ENCODE measurements at places on chromosomes 13 and 19.

GRCh38 chr19:18464646-18465045, 26.7 kb upstream of the ISYNA1 start:
- no peak for DNase-seq

DNA sequence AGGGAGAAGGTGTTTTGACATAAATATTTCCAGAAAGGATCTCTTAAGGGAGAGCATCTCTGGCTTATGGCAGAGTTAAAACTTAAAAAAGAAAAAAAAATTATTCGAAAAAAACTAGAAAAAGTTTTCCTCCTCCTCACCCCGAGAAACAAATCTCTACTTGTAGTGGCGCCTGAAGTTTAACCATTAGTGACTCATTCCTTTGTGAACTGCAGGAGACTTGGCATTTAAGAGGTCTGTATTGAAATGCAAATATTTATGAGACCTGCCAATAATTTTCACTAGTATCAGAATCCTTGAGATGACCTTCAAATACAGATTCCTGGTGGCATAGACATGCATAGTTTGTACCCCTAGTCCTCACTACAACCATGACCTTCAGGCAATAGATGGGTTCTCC, 64.9 kb upstream of the MED4 start:
- DNase-seq, result no peak

- no peak for DNase-seq
These were observed at the start of gene TMEM86B for GRCh38 chr19:55228403-55229031. TSS of gene TMEM86B (minus strand) at chr19:55228763. CDS start at chr19:55228741, 22 bp downstream.

DNA sequence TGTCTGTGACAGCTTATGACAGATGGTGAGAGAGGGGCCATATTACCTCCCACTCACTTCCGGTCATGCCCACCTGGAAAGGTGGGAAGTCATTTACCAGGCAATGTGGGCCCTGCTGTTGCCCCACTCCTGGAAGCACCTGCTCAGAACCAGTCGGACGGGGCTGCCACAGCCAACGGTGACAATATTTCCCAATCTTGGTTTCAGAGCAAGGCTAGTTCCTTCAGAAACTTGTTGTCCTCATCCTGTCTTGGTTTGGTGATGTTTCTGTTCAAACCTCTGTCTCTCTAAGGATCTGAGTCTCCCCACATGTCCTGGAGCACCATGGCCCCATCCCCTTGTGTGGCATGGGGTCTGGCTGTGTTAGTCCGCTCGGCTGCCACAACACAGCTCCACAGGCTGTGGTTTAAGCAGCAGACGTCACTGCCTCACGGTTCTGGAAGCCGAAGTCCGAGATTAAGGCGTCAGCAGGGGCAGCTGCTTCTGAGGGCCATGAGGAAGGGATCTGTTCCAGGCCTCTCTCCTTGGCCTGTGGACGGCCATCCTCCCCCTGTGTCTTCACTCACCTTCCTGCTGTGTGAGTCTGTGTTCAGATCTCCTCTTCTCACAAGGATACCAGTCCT, 31.5 kb upstream of the SLC15A1 start:
- no peak for DNase-seq

- no peak for DNase-seq
These were observed 31.1 kb downstream of the NFIC start for GRCh38 chr19:3397266-3398022.

GRCh38 chr13:51856998-51857397, 4.8 kb upstream of the CCDC70 start:
- no peak for DNase-seq

DNA sequence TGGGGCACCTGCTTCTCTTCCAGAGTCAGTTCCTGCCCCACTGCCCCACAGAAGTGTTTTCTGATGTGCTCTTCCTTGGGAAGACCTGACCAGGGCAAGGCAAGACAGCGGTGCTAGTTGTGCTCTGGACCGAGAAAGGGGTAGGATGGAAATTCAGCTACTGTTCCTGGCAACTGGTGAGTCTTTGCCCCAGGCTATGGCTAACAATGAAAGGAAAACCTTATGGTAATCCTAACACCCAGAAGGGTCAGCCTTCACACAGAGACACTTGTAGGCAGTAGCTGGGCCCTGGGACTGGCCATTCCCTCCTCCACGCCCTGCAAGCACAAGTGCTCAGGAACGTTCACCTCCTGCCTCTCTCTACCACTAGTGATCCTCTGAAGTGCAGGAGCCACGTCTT, 9.6 kb upstream of the CYSLTR2 start:
- no peak for DNase-seq

GRCh38 chr13:21218351-21219035, 42.0 kb downstream of the MRPL57 start:
- DNase-seq, result no peak

DNA sequence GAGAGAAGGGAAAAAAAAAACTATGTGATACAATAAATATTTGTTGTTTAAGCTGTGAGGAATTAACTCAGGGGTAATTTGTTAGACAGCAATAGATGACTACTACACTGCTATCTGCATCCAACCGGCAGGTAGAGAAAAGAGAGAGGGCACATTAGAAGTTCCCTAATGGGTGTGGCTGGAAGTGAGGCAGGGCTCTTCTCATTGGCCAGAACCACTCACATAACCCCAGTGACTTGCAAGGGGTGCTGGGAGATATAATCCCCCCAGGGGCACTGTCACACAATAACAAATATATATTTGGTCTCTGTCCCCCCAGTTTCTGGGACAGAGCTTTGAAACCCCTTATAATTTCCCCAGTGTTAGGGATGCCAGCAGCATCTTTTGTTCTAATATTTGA, 24.3 kb downstream of the FGF21 start:
- no peak for DNase-seq

DNA sequence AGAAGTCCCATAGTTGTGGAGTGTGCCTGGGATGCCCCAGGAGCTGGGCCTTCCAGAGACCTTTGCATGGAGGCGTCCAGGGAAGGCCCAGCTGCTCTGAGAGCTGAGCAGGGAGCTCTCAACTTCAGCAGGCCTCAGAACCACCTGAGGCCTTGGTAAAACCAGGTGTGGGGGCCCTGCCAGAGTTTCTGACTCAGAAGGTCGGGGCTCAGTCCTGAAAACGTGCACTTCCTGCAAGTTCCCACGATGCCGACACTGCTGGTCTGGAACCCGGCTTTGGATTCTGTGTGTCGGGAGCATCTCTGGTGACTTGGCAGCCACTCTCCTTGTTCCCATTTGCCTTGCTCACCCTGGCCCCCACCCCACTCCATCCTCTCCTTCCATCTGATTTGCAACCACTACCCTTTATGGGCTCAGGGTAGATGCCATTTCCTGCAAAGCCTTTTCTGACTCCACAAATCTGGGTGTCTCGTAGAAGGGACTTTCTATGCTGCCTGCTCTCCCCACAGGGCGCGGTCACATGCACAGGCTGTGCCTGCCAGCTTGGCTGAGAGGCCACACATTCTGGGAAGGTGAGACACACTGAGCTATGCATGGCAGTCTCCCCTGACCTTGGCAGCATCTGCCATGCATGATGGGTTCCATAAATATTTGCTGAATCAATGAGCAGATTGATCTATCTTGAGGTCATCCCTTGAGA, 244.7 kb downstream of the COL4A1 start:
- DNase-seq, result no peak

- no peak for DNase-seq
These were observed 530.7 kb upstream of the SLITRK1 start for GRCh38 chr13:84413016-84413415.

DNA sequence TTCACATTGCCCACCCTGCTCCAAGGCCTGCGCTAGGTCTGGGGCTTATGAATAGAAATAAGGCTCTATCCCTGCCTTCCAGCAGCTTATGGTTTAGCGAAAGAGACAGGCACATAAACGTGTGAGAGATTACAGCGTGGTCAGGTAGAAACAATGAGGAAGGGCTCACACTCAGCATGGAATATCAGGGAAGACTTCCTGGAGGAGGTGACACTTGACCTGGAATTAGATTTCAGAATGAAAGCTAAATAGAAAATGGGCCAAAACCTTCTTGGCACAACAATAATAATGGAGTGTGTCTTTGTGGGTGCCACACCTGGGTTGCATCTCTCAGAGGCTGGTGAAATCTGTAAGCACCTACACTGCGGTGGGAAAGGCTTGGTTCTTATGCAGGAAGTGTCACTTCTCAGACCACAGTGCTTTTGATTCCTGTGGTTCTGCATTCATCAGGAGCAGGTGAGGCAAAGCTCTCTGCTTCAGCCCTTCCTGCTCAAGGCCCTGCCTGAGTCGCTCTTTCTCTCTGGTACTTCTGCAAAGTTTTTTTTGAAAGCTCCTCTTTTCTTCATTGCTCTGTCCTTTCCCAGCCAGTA, 430.3 kb downstream of the ZNF536 start:
- no peak for DNase-seq

DNA sequence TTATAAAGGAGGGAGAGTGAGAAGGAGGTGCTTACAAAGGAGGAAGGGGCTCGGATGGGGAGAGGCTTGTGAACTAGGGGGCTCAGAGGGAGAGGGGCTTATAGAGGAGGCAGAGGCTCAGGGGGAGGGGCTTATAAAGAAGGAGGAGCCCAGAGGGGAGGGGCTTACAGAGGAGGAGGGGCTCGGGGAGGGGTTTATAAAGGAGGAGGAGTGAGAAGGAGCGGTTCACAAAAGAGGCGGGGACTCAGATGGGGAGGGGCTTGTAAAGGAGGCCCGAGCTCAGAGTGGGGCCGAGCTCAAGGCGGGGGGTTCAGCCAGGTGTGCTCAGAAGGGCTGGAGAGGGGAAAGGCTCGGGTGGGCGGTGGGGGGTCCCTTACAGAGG, 500 bp downstream of the SMIM24 start:
- DNase-seq, result no peak

GRCh38 chr13:83895994-83896580, 13.8 kb upstream of the SLITRK1 start:
- no peak for DNase-seq

DNA sequence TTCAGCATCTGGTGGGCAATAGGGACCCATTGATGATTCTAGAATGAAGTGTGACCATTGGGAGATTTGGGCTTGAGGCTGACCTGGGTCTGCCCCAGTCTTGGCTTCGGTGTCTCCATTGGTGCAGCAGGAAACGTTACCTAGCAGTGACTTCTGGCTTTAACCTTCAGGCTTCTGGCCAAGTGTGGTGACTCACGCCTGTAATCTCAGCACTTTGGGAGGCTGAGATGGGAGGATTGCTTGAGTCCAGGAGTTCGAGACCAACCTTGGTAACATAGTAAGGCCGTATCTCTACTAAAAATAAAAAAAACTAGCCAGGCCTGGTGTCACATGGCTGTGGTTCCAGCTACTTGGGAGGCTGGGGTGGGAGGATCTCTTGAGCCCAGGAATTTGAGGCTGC, 7.2 kb downstream of the FCHO1 start:
- no peak for DNase-seq

DNA sequence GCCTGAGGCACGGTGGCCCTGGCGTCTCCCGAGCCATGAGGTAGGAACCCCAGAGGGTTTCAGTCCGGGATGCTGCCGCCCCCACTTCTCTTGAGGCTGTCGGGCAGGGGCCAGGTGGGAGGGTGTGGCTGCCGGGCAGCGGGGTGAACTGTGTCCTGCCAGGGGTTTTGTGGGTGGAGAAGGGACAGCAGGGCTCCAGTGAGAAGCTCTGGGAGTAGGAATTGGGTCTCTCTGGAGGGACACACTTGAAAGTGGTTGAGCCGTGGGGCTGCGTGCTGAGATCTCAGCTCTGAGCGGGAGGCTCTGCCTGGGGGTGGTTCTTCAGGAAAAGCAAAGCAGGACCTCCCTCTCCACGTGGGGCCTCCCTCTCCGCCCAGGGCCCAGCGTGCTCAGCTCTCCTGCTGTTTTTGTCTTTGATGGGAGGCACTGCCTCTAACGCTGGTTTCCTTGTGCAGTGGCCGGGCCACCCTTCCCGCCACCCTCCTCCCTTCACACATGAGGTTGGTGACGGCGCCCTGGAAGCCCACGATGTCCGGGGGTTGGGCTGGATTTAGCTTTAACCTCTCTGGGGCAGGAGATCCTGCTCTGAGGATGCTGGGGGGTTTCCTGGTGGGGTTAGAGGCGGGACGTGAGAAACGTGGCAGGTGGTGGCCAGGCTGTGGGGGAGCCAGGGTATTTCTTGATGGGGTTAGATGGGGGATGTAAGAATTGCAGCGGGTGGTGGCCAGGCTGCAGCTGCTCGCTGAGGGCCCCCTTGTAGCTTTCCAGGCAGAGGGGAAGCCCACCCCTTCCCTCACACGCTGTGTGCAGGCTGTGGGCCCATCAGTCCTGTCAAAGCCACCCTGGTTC, 15.3 kb upstream of the ZNF554 start:
- no peak for DNase-seq

GRCh38 chr19:8262431-8262830, 45.7 kb downstream of the CD320 start:
- no peak for DNase-seq

GRCh38 chr13:58919551-58919950, 1244.2 kb downstream of the DIAPH3 start:
- DNase-seq, result no peak

- DNase-seq, result no peak
These were observed 9.0 kb upstream of the USP29 start for GRCh38 chr19:57110592-57111328.

DNA sequence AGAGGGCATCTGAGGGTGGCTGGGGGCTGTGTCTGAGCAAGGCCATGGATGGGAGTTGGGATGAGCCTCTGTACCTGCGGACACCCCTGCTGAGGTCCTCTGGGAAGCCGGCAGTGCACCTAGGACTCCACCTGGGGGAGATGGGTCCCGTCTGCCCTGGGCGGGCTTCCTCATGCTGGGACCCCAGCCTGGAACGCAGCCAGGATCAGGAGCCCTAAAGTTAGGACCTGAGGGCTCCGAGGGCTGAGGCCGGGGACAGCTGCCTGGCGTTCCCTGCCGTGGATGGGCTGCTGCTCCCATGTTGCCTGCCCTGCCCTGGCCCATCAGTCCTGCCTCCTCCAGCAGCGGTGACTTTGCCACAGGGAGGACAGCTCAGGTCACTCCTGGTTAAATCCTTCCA, 26.1 kb downstream of the CRTC1 start:
- no peak for DNase-seq

DNA sequence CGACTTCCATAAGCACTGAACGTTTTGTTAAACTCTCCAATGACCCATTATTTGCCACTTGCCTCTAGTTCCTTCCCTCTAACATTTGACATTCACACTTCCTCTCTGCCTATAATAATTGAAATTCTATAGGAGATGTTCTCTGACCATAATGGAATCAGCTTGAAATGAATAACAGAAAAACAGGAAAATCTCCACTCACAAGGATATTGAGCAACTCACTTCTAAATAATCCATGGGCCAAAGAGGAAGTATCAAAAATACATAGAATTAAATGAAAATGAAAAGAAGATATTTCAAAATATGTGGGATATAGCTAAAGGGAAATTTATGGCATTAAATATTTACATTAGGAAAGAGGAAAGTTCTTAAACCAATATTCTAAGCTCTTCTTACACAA, 3.4 kb upstream of the FCGBP start:
- DNase-seq, result no peak

Data from activated CD4-positive, CD25-positive, alpha-beta regulatory T cell (primary cell).